ENCODE measurements at places on chromosomes 3 and 15.

- no peak for DNase-seq
Measured at GRCh38 chr15:83199288-83199687, 8.3 kb downstream of the HDGFL3 start.

DNA sequence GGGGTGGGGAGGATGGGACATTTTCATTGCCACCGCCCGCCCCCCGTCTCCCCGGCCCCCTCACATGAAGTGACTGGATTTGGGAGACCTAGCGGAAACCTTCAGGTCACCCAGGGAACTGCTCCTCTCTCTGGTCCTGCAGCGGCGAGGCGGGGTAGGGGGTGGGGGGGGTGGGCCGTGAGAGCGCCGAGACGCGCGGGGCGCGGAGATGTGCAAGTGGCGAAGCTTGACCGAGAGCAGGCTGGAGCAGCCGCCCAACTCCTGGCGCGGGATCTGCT lies 712 bp upstream of the MME start:
- no peak for DNase-seq

DNA sequence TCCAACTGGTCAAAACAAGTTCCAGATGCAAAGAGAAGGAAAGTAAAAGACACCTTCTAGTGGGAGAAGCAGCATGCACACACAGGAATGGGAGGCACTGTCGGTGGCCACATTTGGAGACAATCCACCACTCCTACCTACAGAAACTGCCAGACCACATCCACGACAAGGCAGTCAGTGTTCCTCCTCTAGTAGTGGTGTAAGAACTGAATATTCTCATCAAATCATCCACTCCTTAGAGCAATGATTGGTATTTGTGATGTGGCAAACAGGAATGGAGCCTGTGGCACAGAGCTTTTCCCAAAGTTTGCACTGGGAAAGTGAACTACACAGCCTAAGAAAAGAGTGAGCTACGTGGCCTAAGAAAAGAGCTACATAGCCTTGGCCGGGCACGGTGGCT lies 5.1 kb upstream of the SPINT1 start:
- no peak for DNase-seq

GRCh38 chr3:23807424-23808015 lies 1.8 kb downstream of the UBE2E1 start:
- no peak for DNase-seq

DNA sequence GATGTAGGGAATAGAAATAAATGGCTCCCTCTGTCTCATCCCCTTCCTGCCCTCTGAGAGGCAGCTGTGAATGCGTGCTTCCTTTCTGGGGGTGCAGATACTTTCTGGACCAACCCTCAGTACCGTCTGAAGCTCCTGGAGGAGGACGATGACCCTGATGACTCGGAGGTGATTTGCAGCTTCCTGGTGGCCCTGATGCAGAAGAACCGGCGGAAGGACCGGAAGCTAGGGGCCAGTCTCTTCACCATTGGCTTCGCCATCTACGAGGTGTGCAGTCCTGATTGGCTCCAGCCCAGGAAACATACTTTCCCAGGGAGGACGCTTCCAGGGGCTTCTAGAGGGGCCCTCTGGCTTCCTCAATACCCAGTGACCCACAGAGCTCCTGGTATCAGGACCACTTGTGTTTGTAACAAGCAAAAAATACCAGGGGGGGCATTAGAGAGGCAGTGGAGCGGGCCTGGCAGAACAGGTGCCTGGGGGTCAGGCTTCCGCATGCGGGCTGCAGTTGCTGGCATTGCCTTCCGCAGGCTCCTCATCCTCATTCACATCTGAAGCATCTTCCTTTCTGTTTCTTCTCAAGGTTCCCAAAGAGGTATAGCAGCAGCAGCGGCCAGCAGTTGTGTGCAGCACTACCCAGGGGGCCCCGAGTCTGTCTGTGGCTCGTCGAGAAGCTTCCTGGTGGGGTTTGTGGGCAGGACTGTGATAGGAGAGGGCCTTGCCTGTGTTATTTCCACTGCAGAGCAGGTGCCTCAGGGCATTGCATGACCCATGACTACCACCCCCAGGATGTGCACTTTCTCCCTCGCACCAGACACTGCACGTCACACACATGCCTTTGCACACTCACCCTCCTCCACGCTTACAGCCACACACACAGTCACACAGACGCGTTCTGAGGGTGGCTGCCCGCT lies 42.5 kb downstream of the CAPN3 start:
- DNase-seq: no peak

- DNase-seq: no peak
Measured at GRCh38 chr15:34370129-34370528, 3.1 kb upstream of the LPCAT4 start.

DNA sequence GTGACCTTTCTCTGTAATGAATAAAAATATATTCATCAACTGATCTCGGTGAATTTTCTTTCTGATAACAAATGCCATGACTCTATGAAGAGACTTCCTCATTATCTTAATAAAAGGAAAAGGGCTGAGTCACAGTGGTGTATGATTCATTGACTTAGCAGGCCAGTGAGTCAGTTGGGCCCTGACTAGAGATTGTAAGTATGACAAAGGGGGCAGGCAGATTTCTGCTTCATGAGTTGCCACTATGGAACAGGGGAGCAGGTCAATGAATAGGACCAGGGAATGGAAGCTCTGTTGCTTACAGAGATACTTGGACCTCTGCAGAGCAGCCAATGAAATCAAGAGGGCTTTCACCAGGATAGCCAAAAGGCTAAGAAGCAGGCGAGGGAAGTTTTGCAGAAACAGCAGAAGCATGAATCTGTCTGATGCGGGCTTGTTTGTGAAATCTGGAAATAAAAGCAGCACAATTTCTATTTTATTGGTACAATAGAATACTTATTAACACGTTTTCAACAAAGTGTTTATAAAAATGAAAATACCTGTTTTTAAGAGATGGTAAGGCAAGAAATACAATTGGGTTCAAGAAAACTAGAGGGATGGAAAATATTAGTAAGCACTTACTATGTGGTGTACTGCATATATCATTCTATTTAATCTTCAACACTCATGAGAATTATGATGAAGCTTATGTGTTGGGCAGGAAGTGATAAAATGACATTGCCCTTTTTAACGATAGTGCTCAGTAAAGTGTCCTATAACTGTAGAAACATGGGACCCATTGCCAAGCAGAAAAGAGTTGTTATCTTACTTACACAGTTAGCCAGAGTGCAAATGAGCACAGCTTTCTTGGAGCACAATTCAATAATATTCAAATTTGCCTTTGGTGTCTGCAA lies 169.8 kb upstream of the MYRIP start:
- peak; percentile 91 for DNase-seq

DNA sequence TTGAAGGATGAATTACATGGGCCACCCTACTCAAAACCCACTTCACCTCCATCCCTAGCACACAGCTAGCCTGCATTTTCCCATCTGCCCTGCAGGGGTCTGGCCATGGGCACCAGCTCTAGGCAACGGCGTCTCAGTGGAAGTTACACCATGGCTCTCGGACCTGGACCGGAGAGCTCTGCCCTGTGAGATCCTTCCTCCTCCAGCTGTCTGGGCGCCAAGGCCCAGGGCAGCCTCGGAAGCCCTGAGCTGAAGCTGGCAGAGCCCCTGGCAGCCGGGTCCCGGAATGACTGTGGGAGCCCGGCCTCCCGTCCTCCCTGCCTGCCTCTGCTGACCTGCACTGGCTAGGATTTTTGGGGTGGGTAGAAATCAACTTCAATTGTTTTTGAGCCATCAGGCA lies 98.9 kb downstream of the CHSY1 start:
- no peak for DNase-seq

GRCh38 chr3:49339581-49339940 lies 292 bp downstream of the USP4 start:
- no peak for DNase-seq

GRCh38 chr15:58553365-58553918 lies 121.7 kb downstream of the LIPC start:
- DNase-seq: no peak

- no peak for DNase-seq
Measured at GRCh38 chr15:56948000-56948763, 29.7 kb downstream of the TCF12 start.

GRCh38 chr3:74263031-74263430 lies 351.4 kb downstream of the CNTN3 start:
- no peak for DNase-seq

DNA sequence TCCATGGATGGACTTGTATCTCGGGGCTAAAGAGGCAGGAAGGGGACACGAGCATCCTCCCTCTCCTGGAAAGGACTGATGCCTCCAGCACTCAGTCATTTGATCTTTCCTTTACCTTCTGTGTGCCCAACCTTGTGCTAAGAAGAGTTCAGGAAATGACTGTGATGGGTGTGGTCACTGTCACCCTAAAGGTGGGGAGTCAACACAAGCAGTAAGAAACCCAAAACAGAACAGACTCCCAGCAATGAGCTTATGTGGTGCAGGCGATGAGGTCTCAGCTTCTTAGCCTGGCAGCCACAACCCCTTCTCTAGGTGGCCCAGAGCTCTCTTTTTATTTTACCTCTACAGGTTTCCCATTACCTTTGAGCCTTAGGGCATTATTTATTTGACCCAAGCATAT lies 3.8 kb downstream of the MPI start:
- DNase-seq: no peak

GRCh38 chr3:36817806-36818533 lies 53.6 kb upstream of the DCLK3 start:
- no peak for DNase-seq

DNA sequence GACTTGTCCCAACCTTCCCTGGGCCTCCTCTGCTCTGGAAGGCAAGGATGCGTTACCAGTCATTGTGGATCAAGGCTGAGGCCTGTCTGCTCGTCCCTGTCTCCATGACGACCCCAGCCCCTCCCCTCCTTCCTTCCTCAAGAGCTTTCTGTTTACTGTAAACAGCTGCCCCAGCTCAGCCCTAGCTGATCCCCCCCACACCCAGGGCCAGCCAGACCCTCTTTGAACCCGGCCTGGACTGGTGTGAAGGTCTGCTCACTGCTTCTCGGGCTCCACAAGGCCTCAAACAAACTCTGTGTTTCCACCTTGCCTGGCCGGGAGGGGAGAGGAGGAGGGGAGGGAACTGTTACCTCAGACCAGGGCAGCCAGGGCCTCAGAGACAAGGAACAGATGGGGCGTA lies 16.9 kb downstream of the VPS18 start:
- DNase-seq: no peak

GRCh38 chr3:187737368-187738070 lies 7.7 kb downstream of the BCL6 start:
- DNase-seq: no peak

GRCh38 chr15:69813881-69814280 lies 283.8 kb downstream of the TLE3 start:
- DNase-seq: no peak

GRCh38 chr3:100429187-100429716 lies 27.9 kb downstream of the LNP1 start:
- no peak for DNase-seq

DNA sequence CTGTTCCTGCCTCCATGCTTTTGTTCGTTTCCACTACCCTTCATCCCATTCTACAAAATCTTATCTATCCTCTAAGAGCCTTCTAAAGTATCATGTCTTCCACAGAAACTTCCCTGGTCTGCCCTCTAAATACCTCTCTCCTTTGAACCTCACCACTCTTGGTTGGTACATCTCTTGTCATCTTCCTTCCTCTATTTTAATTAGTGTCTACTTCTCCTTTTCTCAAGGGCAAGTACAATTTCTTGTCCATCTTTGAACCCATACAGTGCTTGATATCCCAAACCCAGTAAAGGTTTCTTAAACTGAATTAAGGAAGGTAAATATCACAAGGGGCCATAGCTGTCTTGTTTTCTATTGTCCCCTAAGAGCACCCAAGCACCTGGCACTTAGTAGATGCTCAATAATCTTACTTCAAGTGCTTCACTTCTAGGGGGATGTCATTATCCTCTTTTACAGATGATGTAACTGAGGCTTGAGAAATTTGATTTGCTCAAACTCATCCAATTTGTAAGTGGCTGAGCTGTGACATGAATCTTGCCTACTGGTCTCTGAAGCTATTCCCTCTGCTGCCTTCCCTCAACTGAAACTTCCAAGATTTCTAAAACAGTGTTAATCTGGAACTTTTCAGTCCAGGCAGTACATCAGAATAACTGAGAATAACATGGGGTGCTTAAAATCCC lies 2.6 kb upstream of the DAPK2 start:
- no peak for DNase-seq

DNA sequence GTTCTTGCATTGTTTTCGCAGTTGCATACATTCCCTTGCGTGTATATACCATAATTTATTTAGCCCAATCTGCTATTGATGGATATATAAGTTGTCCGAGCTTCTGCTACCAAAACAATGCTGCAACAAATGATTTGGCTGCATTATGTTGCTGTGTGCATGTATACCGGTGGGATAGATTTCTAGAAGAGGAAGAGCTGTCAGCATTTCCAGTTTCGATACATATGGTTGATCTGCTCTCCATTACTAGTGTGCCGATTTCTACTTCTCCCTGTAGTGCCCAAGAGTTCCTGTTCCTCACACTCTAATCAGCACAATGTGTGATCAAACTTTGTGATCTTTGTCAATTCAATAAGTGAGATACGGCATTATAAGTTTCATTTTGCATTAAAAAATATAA lies 92.8 kb upstream of the NMNAT3 start:
- DNase-seq: no peak

DNA sequence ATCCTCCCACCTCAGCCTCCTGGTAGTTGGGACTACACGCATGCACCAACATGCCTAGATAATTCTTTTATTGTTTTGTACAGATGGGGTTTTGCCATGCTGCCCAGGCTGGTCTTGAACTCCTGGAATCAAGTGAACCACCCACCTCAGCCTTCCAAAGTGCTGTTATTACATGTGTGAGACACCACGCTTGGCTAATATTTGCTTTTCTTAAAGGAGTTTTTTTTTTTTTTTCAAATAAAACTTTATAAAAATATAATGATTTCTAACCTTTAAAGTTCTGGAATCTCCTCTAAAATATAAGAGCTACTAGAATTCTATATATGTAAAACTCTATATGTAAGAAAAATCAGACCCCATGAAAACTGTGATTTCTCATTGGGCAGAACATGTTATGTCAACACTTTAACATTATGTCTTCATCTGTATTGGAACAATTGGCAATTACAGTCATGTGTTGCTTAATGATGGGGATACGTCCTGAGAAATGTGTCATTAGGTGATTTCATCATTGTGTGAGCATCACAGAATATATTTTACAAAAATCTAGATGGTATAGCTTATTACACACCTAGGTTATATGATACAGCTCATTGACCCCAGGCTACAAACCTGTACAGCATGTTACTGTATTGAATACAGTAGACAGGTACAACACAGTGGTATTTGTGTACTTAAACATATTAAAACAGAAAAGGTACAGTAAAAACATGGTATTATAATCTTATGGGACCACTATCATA lies 377.0 kb downstream of the PLCL2 start:
- DNase-seq: no peak

GRCh38 chr3:34842706-34843480 lies 796.4 kb upstream of the ARPP21 start:
- no peak for DNase-seq

- no peak for DNase-seq
Measured at GRCh38 chr3:159854500-159855124, 134.0 kb upstream of the IL12A start.

GRCh38 chr3:156434921-156435320 lies 120.0 kb downstream of the SSR3 start:
- no peak for DNase-seq

- no peak for DNase-seq
Measured at GRCh38 chr15:72184165-72184811, 13.3 kb downstream of the GRAMD2A start.

- DNase-seq: no peak
Measured at GRCh38 chr15:74843891-74844299, 939 bp upstream of the ULK3 start.

- DNase-seq: no peak
Measured at GRCh38 chr15:79002581-79002980, 57.7 kb upstream of the CTSH start.

- no peak for DNase-seq
Measured at GRCh38 chr15:48062148-48062872, 58.5 kb upstream of the SLC24A5 start.
